ENCODE measurements at places on chromosomes 13 and 19.

DNA sequence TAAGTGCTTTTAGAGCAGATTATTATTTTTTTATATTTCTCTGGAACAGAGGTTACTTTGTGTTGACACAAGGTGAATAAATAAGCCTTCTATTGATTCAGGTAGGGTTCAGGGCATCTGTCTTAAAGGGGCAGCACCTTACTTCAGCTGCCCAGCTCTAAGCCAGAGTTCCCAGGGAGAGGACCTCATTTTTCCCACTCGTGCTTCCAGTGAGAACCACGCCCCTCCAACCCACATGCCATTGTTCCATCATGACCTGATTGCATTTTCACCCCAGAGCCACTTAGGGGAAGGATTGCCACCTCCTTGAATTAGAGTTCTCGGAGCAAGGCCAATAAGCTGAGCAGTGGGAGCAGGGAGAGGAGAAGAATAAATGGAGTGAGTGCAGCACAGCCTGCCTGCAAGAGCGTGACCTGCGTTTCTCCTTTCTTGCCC is 104.3 kb upstream of the FRY start:
- DNase-seq: no peak

DNA sequence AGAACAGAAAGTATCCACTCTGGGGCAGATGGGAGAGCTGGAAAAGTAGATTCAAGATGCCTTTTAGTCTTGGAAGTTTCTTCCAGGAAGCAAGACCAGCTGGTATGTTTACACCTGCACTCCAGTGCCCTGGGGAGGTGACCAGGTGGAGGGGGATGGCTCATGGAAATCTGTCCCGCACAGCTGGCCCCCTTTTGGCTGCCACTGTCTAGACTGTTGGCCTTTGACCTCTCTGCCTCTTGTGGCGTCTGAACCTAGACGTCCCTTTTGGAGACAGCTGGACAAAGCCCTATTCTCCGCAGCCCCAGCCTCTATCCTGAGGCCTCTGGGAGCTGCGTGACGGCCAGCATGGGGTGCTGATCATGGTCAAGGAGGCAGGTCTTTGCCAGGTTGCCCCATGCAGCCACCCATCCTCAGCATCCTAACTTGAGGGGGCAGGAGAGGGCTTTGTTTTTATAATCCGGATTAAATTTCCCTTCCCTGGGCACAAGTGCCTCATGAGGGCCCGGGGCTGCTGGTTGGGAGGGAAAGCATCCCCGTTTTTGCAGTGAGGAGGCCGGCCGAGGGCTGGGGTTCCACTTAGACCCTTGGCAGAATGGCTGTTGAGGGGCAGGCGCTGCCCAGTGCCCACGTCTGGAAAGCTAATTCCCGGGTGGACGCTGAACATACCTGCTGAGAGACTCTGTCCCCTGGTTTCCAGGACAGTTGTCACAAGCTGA is 17.3 kb upstream of the GDF15 start:
- no peak for DNase-seq

GRCh38 chr13:41136396-41137031 is 3.9 kb upstream of the KBTBD6 start:
- DNase-seq: no peak

GRCh38 chr19:36049080-36049698 is 4.9 kb downstream of the THAP8 start:
- no peak for DNase-seq

GRCh38 chr19:19687090-19687489 is 18.5 kb downstream of the ZNF101 start:
- DNase-seq: no peak

GRCh38 chr13:110637275-110637674 is 21.9 kb downstream of the NAXD start:
- DNase-seq: no peak
